AG09309 (cell line): ENCODE measurements at places on chromosomes 11 and 22.

GRCh38 chr22:19865141-19865829 is 10.6 kb upstream of the GNB1L start:
- no peak for DNase-seq

DNA sequence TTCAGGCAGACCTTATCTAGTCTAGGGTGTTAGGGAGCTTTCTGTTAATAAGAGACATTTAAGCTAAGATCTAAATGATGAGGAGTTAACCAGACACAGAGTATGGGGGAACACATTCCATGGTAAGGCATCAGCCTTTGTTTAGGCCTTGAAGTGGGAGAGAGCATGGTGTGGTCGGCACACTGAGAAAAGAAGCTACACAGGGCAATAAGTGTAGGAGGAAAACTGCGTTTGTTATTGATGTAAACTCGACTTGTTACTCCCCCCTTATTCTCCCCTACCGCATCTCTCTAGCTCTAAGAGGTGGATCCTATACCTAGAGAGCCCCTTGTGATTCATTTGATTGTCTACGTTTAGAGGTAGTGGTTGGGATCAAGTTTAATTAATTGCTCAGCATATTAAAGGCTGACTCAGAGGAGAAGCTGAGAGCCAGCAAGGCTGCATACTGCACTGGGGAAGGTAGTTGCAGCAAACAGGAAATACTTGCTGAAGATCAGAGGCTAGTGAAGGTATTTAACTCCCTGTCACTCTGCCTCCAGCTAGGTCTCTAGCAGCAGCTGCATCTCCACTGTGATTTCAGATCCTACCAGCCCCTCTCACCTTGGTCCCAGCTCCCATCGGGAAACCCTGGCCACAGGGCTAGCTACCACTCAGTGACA is 86.8 kb upstream of the TEAD1 start:
- peak; percentile 24 for DNase-seq

DNA sequence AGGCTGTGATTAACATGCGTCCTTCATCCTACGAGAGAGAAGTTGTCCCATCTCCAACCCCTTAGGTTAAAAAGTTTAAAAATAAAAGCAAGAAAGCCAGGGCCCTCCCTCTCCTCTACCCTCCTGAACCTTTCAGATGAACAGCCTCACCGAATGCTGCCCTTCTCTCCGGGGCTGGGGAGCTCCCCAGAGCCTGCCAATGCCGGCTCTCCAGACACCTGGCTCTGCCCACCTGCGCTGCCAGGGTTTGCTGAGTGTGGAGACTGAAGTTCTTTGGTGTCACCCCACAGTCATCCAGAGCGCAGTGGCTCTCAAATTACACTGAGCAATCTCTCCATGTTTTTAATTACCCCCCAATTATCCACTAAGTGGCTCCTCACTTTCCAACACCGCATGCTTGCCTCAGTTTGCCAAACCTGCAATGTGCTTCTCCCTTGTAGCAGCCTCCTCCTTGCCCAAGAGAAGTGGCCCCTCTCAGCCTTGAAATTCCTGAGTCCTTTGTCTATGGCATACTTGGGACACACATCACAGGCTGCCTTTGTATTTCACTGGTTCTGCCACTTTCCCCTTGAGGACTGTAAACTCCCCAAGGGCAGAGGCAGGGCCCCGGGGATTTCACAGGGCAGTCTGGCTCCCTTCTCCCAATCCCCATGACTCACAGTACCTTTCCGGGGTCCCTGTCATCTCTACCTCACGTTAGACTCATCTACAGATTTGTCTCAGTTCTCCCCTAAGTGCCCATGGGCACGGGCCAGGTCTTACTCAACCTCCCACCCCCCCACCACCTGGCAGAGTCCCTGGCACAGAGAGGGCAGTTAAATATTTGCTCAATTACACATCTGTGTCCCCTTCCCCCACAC is 2.0 kb downstream of the MYH9 start:
- DNase-seq, result no peak

DNA sequence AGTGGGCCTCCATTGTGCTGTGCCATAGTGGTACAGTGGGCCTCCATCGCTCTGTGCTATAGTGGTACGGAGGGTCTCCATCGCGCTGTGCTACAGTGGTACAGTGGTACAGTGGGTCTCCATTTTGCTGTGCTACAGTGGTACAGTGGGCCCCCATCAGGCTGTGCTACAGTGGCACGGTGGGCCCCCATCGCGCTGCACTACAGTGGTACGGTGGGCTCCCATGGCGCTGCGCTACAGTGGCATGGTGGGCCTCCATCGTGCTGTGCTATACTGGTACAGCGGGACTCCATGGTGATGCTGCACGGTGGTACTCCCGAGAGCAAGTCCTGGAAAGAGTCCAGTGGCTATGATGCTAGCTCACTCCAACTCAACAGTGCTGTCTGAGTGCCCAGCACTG is 51.8 kb downstream of the SCUBE1 start:
- DNase-seq, result no peak

- DNase-seq, result no peak
Measured at GRCh38 chr11:13152736-13153541, 124.7 kb upstream of the BMAL1 start.

DNA sequence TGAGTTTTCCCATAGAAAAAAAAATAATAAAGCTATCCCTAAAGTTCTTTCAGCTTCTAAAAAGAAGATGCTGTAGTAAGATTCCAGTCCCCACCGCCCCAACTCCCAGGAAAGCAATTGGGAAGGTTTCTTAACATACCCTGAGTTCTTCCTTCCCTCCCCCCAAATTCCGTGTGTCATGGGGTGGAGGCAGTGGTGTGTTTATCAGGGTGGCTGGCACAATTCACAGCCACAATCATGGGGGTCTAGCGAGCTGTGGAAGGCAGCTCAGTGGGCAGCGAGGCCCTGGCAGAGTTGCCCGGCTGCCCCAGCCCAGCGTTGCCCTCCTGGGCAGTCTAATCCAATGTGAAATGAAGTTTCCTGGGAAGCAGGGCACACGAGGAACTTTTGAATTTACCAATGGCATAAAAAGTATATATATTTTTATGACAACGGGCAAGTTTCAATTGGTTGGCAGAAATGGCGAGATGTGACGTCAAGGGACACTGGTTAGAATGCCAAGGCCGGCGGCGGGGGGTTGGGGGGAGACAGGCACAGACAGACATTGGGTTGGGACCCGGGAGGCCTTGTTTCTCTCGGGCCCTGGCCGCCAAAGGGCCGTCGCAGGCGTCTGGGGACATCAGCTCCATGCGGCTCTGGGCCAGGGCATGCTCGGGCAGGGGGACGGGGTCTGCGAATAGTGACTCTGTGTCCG is 80.7 kb upstream of the PPARA start:
- peak; percentile 87 for DNase-seq

DNA sequence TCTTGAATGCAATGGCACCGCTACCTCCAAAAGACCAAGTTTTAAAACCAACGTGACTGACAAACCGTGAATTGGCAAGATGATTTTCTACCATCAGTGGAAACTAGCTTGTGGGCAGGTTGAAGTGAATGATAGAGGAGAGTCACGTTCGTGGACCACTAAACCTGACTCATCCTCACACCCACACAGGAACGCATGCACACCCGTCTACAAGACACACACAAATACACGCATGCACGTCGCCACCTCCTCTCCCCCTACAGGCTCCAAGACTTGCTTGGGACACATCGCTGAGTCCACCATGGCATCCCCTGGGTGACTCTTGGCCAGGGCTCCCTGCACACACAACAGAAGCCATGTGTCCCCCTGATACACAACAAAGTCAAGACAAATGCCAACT is 14.4 kb downstream of the TMPRSS6 start:
- no peak for DNase-seq

DNA sequence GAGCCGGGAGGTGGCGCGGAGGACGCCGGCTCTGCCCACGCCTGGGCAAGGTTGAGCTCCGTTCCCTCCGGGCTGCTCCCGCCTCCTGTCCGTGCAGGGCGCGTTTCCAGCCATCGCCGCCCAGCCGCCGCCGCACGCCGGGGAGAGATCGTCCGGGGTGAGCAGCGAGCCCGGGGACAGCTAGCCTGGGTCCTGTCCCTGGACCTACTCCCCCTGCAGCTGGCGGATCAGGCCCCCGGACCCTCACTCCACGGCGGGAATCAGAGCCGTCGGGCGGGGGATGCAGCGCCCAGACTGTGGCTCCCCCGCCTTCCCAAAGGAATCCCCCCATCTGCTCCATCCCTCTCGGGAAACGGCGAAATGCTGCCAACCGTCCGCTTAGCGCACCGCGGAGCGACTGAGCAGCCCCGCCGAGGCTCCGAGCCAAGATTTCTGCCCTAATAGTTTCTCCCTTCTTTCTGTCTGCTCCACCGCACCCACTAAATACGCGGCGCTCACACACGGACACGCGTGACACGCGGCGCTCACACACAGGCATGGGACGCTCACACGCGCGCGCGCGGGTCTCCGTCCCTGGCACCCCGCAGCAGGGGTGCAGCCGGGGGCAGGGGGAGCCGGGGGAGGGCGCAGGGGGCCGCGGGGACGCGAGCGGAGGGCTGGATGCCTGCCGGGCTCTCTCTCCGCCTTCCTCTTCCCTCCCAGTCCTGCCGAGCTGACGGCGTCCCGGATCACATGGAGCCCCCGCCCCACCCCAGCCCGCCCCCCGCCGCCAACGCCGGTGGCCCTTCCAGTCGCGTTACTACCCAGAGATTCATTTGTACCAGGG is at the start of gene KCNJ5:
TSS of gene KCNJ5 (plus strand) at position 814 of the 826 bp plus-strand sequence. CDS start 19,918 bp downstream, outside the sequence.
- DNase-seq, result no peak

GRCh38 chr11:66280428-66280827 is 2.5 kb downstream of the CNIH2 start:
- DNase-seq, result no peak

GRCh38 chr22:35375031-35375430 is 5.9 kb upstream of the HMOX1 start:
- DNase-seq, result peak; percentile 52

DNA sequence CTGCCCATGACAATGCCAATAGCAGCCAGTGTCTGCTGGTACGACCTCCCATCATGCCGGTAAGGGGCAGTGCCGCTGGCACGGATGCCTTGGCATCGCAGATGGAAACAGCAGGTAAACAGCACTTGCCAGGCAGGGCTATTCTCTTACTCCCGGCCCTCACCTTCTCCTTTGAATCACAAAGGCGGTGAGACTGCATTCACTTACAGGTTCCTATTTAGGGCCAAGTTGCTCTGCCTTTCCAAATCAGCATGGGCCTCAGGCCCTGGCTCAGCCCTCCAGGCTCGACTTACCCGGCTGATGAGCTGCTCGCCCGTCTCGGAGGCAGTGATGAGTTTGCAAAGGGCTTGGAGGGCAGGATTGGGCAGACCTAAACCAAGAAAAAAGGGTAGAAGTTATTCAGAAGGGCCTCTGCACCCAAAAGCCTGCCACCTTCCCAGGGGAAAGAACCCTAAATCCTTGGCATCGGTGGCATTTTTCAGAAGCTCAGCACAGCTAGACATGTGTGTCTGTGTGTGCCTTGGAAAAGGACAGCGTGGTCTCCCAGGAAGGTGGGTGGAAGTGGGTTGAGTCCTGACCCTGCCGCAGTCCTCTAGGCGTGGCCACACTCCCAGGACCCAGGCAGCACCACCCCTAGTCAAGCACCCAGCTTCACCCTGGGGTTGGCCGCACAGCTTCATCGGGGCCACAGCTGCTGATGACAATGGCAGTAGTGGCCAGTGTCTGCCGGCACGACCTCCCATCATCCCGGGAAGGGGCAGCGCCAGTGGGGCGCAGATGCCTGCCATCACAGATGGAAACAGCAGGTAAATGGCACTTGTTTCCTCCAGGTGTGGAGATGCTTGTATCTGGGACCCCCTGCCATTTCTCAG is 73.5 kb upstream of the PITPNB start:
- no peak for DNase-seq

DNA sequence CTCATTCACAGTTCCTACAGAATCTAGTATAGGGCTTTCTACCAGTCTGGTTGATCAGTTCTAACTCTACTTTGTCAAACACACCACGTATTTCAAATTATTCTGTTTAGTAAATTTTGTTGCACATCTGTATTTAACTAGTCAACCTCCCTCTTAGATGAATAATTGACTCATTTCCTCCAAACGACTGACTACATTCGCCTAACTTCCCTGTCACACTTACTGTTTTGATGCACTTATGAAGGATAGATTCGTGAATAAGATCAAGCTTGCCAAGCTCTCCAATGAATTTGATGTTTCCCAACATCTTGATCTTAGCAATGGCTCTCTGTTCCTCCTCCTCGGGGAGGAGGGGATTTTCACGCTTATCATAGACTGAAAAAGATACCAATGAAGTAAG is 5.0 kb downstream of the EIF4G2 start:
- DNase-seq, result no peak

GRCh38 chr11:134360050-134360835 is 28.5 kb downstream of the GLB1L2 start:
- DNase-seq, result no peak

GRCh38 chr22:47034905-47035419 is 272.5 kb downstream of the TBC1D22A start:
- no peak for DNase-seq
